Body of pancreas (tissue), 4 donors: ENCODE measurements at places on chromosomes 12 and 14.
A peak's percentile ranks its signal among the peaks of the same experiment; 100 is the strongest.

DNA sequence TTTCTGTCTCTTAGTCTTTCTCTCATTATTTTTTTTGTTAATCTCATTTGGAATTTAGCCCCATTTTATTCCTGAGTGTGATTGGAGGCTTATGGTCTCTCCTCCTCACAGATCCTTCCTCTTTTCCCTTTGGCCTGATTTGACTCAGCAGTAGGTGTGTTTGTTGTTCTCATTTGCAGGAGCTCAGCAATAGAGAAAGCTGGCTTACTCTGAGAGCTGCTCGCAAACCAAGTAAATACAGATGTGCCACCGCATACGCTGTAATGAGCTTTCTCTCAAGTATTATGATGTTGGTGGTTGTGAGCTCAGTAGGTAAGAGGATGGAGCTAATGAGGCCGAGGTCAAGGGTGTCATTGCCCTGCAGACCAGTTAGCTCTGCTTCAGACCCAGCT lies 206.5 kb downstream of the ETV6 start:
- DNase-seq = no peak

GRCh38 chr14:65204056-65204455 lies 101.7 kb upstream of the MAX start:
- no peak for DNase-seq

DNA sequence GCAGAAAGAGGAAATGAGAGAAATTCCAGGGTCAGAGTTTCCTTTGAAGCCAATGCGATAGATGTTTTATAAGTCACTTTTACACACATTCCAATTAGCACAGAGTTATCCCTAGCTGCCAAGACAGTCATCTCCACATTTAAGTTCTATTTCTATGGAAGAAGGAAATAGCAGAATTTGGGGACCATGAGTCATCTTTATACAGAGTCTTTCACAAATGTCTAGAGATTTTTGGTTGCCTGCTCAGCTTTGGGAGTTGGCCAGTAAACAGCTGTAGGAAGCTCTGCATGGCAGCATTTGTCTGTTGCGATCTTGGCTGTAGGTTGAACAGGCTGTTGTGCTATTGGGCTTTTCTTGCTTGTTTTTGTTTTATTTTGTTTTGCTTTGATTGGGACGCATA lies 884.3 kb downstream of the GALC start:
- no peak for DNase-seq

- DNase-seq = no peak
Measured at GRCh38 chr14:51395361-51395849, 155.4 kb downstream of the TMX1 start.

- DNase-seq = peak; percentile 31
Measured at GRCh38 chr12:47219243-47219642, 139.5 kb upstream of the AMIGO2 start.

DNA sequence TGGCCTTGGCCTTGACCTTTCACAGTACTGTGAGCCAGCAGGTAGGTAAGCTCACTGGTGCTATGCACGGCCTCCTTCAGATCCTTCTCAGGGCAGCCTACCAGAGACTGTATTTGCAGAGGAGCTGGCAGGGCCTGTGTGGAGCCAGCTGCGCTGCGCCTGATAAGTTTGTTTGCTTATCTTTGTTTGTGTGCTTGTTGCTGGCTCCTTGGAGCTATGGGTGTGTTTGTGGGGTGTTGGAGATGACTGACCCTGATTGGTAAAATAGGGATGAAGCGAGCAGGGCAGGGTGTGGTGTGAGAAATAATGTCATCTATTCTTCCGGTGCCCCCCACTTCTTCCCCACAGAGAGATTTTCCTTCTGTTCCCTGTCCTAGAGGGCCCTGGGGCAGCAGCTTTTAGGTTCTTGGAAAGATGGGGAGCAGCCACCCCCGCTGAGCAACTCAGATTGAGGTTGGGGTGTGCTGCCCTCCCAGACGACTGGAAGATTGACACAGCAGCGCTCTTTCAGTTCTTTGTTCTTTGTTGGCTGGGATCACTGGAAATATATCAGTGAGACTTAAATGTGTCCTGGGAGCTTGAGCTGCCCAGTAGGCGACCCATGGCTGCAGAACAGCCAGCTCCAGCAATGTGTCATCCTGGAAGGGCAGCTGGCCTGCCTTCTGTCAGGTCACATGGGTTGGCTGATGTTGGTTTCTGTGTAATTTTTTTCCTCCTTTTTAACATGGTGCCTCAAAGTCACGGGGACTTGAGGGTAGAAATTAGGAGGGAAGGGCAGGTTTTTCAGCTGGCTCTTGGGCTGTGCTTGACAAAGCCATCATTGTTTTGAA lies 19.6 kb downstream of the MLXIP start:
- DNase-seq = peak; percentile 98

DNA sequence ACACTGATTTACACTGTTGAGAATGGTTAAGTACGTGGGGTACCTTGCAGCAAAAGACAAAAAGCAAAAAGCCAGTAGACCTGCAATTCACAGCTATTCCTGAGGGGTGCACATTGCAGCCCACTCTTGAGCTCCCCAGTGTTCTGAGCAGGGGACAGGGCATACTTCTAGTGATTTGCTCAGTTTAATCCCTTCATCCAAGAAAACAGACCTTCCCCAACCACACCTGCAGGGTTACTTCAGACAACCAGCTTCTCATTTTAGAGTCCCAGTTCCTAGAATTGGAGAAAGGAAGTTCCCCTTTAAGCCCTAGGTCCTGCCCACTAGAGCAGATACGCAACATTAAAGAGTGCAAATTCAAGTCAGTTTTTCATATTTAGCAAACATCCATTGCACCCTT lies 3.6 kb upstream of the WSB2 start:
- DNase-seq = no peak

GRCh38 chr12:21731144-21731543 lies 43.4 kb downstream of the KCNJ8 start:
- no peak for DNase-seq

DNA sequence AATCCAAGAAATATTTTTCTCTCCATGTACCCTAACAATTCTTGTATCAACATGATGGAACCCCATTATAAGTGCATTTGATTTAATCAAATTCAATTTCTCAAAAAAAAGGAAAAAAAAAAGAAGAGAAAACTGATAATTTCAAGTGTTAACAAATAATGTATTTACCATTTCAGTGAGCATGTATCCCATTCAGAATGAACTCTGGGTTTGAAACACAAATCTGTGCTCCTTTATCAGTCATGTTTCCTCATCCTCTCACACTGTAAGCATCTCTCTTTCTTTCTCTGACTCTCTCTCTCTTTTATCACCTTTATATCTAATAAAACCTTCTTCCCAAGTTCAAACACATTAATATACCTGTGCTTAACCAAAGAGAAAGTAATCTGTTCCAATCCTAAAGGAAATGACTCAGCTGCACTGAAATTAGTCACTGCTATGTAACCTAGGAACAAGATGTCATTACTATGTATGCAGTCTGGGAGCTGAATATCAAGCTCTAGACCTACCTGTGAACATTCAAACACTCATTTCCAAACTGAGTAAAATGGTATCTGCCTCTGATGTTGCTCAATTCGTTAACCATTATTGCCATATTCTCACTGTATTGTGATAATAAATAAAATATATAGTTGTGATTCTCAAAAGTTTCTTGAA lies 135.0 kb upstream of the LRIG3 start:
- peak; percentile 12 for DNase-seq

DNA sequence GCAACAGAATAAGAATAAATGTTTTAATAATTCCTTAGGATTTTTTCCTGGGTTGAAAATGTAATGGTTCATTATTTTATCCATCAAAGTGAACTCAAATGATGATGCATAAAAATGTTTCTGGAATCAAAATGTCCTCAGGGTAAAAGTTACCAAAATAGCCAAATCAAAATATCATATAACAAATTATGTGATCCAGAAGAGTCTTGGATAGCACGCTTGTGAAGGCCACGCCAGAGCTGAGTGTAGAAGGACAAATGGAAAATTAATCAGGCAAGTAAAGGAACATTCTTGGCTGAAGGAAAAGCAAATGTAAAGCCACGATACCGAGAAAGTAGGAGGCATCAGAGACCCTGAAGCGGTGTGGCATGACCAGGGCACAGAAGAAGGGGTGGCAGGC lies 169.2 kb downstream of the CAPZA3 start:
- DNase-seq = no peak

- peak; percentile 32 for DNase-seq
Measured at GRCh38 chr12:11885261-11886038, 185.3 kb upstream of the BCL2L14 start.

GRCh38 chr14:22852940-22853767 lies 16.8 kb downstream of the MMP14 start:
- DNase-seq = peak; percentile 87

DNA sequence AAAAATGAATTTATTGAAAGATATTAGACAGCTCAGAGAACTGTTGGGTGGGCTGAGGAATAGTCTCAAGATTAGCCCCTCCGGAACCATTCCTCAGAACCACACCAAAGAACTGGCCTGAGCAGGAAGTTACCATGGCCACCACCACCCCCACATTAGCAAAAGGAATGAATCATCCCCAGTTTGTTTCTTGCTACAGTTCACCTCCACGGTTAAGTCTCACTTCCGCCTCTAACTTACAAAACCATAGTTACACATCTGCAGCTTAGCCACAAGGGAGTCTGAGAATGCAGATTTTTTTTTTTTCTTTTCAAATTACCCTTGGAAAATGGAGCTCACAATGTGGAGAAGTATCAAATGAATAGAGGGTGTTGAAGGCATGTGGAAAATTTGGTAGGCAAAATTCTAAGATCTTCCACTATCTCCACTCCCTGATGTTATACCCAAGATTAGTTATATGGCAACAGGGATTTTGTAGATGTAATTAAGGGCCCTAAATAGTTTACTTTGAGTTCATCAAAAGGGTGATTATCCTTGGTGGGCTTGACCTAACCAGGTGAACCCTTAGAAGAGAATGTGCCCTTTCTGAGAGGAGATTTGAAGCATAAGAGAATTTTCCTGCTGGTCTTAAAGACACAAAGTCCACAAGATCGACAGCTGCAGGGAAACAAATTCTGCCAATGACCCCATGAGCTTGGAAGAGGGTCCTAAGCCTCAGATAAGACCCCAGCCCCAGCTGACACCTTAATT lies 129.8 kb upstream of the KRR1 start:
- no peak for DNase-seq

DNA sequence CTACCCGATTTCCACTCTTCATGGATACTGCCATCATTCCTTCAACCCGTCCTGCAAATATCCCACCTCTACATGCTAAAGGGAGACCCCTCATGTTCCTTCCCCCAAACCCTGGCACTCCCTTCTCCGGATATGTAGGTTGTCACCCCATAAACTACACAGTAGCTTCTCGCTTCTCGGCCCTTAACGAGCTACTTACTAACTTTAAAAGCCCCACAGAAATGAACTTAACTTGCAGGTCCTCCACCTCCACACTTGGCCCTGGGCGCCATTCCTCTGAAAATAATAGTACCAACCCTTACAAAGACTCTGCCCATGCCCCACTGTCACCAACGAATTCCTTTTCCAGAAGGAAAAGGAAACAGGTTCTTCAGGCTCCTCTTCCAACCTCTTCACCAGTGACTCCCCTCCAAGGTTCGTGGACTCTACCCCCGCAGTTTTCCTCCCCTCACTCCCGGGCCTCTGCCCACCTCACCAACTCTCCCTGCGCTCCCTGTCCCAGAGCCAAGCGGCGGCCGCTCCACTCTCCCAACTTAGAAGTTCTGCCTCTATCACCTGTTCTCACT lies 1.2 kb downstream of the SPPL3 start:
- DNase-seq = no peak

DNA sequence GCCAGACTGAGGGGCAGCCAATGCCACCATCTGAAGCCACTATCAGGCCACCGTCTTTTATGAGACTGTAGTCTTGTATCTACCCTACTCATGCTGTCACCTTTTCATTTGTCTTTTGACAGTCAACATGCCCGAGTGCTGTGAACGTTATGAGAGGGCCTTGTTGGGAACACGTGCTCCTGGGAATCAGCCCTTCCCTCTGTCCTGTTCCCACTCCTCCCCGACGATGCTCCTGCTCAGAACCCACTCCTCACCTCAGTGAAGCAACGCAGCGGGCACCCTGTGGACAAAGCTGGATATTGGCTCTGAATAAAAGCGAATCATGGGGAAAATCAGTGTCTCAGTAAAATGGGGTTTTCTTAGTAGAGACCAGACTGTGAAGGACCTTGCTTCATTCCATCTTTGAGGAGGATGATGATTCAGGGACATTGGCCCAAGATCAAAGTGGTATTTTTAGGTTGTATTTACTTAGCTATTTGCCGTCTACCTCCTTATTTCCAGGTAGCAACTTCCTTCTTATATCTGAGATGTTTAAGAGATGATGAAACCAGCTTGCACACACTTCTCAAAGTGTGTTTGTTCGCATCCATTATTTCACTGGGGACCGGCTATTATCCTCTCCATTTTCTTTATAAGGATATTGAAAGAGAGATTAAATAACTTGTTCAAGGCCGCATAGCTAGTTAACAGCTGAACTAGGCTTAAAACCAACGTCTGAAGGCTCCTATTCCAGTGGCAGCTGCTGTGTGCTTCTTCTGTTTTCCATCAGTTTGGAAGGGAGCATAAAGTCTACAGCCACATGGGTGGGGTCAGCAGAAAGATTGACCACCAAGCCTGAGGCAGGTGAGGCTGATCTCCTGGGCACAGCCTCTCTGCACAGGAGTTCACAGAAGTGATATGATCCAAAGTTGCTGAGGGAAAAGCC lies 43.9 kb upstream of the CTDSP2 start:
- no peak for DNase-seq

- no peak for DNase-seq
Measured at GRCh38 chr14:33622496-33622895, 328.4 kb downstream of the EGLN3 start.

DNA sequence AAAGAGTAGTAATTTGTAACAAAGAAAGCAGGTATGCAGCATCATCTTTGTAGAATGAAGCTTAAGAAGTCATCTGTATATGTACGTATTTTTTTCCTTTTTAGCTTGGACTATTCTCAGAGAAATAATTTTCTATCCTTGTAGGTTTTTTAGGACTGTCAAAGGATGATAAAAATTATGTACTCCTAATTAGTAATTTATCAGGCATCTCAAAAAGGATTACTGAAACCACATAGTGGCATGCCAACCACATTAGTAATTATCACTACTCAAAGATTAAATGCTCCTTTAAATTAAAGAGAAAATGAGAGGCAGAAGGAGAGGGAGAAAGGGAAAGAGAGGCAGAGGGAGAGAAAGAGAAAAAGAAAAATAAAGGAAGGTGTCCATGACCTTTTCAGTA lies 17.3 kb downstream of the TTC8 start:
- no peak for DNase-seq

GRCh38 chr12:188910-189621 lies 24.9 kb downstream of the SLC6A12 start:
- peak; percentile 58 for DNase-seq

GRCh38 chr14:104283197-104284106 lies 145.1 kb downstream of the KIF26A start:
- DNase-seq = no peak

DNA sequence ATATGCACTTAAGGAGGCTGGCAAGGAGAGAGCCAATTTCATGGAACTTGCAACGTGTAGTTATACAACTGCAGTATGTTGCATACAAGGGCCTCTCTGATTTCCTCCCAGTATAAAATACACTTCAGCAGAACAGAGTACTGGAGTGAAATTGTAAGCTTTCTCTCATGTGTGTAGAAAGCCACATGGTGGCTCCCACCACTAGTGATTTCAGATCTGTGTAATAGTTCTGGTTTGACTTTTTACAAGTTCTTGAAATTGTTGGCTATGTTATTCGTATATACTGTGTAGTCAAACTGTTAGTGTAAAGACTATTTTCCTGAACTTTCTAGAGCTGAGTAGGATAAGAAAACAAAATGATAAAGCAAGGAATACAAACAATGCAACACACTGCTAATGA lies 16.4 kb upstream of the LMO3 start:
- DNase-seq = no peak

GRCh38 chr12:27905285-27906126 lies 67.0 kb downstream of the PTHLH start:
- no peak for DNase-seq
